Cerebellar cortex (tissue), 1 donor: ENCODE measurements at places on chromosomes 6 and 20.

DNA sequence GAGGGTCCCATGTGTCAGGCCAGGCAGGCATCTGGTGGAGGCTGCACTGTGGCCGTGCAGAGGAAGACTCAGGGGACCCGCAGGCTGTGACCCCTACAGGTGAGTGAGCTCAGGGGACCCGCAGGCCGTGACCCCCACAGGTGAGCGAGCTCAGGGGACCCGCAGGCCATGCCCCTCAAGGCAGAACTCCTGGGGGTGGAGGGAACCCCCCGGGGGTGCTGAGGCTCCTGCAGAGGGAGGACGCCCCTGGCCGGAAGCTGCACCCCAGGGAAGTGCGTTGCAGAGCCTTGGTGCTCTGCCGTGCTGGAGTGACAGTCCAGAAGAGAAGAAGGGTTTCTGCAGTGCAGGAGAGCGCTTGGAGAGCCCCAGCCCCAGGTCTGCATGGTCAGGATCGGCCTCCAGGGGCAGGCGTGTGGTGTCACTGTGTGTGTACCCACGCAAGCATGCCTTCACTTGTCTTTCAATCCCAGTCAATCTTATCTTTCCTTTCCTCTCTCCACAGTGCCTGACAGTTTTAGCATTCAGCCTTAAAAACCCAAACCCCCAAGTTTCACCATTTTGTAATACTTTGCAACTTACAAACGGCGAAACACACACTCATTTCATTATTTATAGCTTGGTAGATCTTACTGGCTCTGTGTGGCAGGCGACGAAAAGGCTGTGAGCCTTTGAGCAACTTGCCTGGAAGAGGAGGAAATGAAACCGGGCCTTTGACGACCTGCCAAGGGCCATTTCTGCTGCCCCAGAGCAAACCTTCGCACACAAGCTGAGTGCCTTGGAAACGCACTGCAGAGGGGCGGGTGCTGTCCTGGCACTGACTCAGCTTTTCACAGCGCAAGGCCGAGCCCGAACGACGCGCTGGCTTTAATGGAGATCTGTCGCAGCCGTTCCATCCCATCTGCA, 101.4 kb upstream of the AGPAT4 start:
- DNase-seq, result peak; percentile 24

DNA sequence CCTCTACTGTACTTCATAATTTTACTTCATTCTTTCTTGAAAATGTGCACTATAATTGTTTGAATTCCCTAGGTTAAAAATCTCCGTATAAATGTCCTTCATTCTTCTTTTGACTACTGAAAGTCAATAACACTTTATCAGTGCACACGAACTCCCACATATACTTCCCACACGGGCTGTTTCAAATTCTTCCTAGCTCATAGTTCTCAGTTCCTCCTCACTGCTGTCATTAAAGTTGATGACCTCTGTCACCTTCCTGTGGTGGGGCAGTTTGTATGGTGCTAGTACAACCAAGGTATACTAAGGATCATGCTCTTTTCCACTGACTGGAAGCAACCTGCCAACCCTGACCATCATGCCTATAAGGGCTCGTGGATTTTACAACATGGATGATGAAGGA, 40.0 kb upstream of the CD2AP start:
- no peak for DNase-seq

DNA sequence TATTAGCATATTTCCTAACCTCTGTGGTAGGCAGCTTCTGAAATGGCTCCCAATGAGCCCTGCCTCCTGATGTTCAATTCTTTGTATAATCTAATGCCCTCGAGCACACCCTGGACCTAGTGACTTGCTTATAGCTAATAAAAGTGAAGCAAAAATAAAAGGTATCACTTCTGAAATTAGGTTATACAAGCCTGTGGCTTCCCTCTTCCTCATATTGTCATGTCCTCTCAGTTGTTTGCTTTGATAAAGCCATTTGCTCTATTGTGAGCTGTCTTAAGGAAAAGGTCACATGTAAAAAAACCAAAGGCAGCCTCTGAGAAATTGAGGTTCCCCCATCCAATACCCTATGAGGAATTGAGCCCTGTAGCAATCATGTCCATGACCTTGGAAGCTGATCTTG, 442.1 kb upstream of the ADGRB3 start:
- DNase-seq, result no peak

DNA sequence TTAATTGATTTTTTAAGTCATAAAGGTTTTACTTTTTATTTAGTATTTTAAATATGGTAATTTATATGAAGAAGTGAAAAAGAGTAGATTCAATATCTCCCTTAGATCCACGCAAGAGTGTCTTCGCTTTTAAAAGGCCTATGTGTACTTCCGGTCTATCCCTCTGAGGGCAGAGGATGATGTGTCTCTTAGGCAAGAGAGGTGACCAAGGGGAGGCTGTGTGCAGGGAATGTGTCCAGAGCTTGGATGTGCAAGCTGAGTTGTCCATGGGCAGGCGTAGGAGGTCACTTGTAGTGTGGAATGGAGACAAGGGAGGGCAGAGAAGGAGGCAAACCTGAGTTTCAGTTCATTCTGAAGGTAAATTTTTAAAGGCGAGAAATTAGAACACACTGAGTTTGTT, 113.9 kb downstream of the CRYBG1 start:
- no peak for DNase-seq

GRCh38 chr6:139863964-139864363, 489.5 kb upstream of the CITED2 start:
- DNase-seq, result no peak

DNA sequence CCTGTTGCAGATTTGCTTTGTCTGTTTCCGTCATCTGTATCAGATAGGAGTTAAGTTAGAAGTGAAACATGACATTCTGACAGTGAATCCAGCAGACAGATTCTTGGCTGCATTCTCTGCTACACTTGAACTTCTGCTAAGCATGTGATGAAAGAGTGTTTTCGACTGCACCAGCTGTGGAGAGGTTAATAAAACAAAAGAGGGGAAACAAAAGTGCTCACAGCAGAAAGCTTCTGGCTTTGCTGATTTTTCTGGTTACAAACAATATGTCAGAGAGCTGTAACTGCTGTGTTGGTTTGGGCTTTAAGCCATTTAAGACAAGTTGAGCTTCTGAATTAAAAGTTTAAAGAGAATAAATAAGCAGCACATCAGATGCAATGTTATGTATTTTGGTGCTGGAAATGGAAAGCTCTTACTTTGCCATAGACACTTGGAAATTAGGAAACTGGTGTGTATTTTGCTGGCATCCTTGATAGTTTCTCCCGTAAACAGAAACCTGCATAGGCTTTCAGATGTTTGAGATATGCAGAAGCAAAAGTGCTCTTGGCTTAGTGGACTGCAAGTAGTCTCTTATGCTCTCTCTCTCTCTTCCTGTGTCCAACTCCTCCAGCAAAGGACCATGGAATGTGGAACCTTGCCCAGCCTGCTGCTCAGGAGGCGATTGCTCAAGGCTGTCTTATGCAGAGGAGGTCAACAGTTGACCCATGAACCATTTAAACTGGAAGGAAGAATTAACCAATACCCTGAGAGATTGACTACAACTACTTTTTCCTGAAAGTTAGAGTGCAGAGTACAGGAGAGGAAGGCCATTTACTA, 104.9 kb downstream of the RPS12 start:
- DNase-seq, result no peak

DNA sequence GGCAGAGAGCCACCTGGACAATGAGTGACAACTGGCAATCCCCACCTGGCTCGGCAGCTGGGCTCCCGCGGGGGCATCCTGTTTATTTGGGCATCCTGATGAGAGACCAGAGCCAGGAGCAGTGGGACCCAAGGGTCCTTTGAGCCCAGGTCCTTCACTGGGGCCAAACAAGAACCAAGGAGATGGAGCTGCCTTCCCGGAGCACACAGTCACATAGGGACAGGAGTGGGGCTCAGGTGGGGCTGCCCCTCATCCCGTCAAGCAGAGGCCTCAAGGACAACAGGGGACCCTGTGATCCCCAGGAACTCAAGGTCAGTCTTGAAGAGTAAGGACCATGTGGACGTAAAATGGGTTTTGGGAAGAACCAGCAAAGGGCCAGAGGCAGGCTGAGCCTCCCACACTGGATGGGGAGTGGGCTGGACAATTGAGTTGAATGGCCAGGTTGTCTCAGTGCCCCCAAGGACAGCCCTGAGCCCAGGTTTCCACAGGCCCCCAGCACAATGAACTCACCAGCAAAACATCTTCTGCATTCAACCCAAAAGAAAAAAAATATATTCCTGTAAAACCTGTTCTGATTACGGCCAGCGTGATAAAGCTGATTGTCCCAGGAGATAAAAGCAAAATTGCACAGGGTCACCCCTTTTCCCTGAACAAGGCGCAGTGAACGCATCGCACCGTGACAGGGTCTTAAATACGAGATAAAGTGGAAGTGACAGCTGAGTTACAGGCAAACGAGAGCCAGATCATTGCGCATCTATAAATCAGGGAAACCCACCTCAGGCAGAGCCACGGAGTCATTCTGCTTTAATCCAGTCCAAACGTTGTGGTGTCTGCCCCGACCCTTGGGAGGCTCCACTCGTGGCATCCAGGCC, 86.2 kb downstream of the ANKRD60 start:
- no peak for DNase-seq

DNA sequence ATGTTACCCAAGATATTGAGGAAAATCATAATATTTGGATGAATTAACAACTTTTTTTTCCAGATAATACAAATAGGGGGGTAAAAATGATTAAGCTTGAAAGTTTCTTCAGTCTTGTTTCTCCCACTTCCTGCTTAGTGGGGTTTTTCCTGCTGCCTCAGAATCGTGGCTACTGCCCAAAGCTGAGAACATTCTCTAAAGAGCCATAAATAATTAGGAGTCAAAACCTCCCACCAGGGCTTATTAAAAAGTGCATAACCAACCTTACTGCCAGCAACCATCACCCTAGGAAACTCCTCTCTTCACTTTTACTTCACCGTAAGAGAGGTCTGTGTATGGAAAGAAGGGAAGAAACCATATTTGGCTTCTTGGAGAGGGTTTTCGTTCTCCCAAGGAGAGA, 9.0 kb upstream of the LCA5 start:
- DNase-seq, result no peak

DNA sequence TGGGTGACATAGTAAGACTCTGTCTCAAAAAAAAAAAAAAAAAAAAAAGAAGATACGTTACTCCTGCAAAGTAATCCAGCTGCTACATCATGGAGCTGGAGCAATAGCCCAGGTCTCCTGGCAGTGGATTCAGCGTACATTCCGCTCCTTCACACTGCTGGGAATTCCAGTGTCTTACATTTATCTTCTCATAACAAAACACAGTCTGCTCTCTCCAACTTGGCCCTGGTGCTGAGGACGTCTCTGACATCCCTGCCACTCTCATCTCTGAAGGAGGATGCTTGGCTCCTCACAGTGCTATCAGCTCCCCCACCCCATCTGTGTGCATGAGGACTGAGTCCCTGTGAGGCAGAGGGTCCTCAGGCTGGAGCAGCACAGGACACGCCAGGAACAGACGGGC, 529.8 kb downstream of the CD83 start:
- DNase-seq, result no peak

DNA sequence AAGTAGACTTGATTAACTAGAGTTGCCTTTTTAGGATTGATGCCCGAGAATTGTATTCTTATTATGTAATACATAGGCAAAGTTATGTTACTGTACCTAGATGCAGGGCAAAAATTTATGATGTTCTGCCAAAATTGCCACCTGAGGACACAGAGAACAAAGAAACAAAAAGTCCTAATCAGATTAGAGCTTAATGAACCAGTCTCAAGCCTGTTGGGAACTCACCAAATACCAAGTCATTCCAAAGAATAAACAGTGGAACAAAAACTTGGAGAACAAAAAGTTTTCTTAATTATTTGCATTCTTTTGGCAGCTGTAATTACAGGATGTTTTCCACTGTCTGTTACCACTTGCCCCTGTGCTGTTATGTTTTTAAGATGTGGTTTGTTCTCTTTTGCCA, 154.7 kb upstream of the SGK1 start:
- DNase-seq, result no peak

- no peak for DNase-seq
These were observed 80.3 kb downstream of the CDH26 start for GRCh38 chr20:60038400-60039008.

DNA sequence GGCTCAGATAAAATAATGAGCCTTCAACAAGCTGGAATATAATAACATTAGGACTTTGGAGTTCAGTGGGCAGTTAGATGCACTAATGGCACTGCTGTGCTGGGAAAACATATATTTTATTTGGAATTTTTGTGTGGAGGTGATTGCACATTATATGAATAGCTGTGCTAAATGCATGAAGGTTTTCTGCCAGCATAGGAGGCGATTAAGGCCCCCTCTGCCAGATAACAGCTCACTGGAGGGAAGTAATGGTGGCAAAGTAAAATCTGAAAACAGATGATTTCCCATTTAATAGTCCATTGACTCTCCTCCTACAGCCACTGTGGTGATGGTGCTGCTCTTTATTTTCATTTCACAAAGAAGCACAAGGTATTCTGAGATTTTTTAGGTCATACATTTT, 326.0 kb downstream of the GRIK2 start:
- no peak for DNase-seq

GRCh38 chr6:147223736-147224135, 19.5 kb downstream of the STXBP5 start:
- DNase-seq, result no peak
